ENCODE measurements at places on chromosomes 1 and 21. TPM values are rescaled to one million over a fixed set of nuclear protein-coding genes. Genes with fewer than 3 reads are reported as not detected.

SHISA4 gene
- 0.37 TPM for total RNA-seq

CNKSR1 gene
- 5.4 TPM for total RNA-seq

CD1E gene
- total RNA-seq, result 0.42 TPM

MTARC1 gene
- total RNA-seq, result not detected

FCGR1A gene
- total RNA-seq, result not detected

TDRKH gene
- total RNA-seq, result 11.3 TPM

TPTE gene
- total RNA-seq, result not detected

GRHL3 gene
- total RNA-seq, result not detected

GRCh38 chr1:226433341-226433720, 25.4 kb upstream of the PARP1 start:
- no peak for DNase-seq
- no peak overlapping the region for H3K4me3 ChIP-seq
- peaks cover 7% of the 10 kb centered on the region for H3K27me3 ChIP-seq
- no peaks in the 10 kb centered on the region for H3K4me1 ChIP-seq
- no peak overlapping the region for H3K27ac ChIP-seq
- H3K36me3 ChIP-seq, result no peaks in the 10 kb centered on the region

DNA sequence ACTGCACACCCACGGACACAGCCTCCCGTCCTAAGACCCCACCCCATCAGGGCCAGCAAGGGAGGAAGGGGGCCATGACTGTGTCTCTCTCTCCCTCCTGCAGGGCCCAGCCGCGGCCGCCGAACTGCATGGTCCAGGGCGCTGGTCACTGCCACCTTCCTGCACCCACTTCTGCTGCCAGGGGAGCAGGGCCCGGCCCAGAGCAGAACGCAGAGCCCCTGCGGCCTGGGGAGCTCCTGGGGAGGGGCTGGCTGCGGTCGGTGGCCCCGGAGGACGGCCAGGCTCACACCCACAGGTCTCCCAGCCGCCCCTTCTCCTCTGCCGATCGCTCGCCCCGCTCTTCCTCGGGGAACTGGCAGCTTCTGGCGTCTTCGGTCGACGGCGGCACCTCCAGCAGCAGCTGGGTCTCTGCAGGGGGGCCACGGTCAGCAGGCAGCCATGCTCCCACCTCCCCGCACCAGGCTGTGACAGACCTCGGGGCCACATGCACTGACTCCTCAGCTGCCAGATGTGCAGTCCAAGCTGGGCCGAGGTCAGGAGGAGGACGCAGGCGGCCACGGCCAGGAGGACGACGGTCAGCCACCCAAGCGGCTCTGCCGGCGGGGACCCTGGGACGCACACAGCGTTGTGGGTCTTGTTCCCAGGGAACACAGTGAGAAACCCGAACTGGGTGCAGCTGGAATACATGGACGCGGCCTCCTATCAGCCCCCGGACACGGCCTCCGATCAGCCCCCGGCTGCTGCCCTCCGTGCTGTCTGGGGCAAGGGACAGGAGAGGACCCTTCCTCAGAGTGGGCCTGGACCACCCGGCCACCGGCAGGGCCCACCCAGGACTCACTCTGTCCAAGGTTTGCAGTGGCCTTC, 2.6 kb downstream of the TNFRSF18 start:
- H3K4me1 ChIP-seq, result peaks cover 15% of the 10 kb centered on the region
- peak overlapping the region; percentile 73 for H3K27ac ChIP-seq
- no peaks in the 10 kb centered on the region for H3K36me3 ChIP-seq
- peak; percentile 11 for DNase-seq
- H3K27me3 ChIP-seq, result no peaks in the 10 kb centered on the region
- peak overlapping the region; percentile 41 for H3K4me3 ChIP-seq

GRCh38 chr1:173164686-173165085, 42.4 kb downstream of the TNFSF4 start:
- no peaks in the 10 kb centered on the region for H3K27me3 ChIP-seq
- no peak overlapping the region for H3K27ac ChIP-seq
- H3K36me3 ChIP-seq, result no peaks in the 10 kb centered on the region

- no peak overlapping the region for H3K27ac ChIP-seq
- no peaks in the 10 kb centered on the region for H3K36me3 ChIP-seq
- H3K27me3 ChIP-seq, result no peaks in the 10 kb centered on the region
Measured at GRCh38 chr21:27513825-27514224, 546.9 kb upstream of the ADAMTS5 start.

Data from T-helper 17 cell (primary cell).